ENCODE measurements at places on chromosomes 7 and 10. TPM values are rescaled to one million over a fixed set of nuclear protein-coding genes. Genes with fewer than 3 reads are reported as not detected.

DNA sequence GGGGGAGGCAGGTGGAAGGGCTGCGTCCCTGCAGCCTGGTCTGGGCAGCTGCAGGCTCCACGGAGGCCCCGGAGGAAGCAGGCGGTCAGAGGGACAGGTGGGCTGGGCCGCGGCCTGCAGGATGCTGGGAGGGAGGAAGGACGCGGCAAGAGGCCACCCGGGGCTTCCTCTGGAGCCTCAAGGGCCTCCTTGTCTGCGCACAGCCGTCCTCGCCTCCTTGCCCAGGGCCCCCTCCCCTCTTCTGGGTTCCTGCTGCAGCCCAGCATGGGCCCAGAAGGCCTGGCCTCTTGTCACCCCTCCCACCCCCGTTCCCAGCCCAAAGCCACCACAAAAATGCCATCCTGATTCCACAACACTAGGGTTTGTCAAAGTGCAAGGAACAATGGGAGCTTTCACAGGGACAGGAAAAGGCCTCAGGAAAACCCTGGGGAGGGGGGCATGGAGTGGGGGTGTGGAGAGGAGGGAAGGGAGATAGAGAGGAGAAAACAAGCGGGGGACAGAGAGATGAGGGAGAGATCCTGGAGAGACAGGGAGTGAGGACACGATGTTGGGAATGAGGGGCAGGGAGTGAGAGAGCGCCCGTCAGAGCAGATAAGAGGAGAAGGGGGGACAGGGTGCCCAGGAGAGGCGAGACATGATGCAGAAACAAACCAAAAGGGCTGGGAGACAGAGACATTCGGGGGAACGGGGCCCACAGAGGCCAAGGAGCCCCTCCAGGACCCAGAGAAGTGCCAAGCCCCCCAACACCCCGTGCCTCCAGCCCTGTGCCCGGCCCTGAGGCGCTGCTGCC is 41.8 kb downstream of the ZCCHC24 start:
- DNase-seq: no peak

GRCh38 chr7:145398758-145399157 is 562.9 kb upstream of the TPK1 start:
- DNase-seq: no peak

DNA sequence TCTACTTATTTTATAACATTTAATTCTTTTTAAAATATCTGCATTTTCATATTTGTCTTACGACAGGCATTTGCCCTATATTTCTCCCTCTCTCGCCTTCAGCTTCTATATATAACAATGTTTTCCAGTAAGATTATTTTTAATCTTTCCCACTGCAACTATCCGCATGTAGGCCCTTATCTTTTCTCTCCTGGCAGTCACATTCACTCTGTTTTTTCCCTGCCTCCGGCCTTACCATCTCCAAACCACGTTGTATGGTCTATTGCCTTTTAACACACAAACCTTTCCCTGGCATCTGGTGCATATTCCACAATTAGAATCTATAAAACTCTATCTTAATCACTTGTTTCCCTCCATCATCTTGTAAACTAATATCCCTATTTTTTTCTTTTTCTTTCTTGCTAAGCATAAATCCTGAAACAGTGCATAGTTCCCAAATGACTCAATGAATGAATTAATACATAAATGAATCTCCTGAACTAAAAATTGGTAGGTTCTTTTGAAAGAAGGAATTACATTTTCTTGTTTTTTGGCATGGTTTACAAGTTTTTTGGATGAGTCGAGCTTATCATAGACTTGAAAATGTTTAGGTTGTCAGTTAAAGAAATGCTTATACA is 173.2 kb downstream of the SEMA3A start:
- DNase-seq: no peak

The EBLN1 gene
- not detected for polyA plus RNA-seq

DNA sequence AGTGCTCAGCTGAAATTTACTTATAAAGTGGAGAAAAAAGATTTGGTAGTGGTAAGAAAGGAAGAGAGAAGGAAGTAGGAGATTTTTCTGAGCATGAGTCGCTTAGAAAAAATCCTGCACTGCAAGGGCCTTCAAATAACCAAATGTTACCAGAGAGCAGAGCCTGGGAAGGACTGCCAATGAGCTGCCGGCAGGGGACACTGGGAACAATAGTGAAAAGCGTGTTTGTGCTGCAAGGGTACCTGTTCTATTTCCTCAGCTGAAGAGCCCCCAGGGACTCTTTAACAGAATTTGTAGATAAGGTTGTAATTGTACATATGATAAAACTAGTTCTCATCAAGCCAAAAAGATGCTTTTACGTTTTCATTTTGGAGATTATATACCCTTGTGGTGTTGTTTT is 696.3 kb upstream of the C7orf33 start:
- DNase-seq: no peak

GRCh38 chr7:128427289-128427891 is 17.6 kb upstream of the IMPDH1 start:
- DNase-seq: no peak

- peak; percentile 81 for DNase-seq
Measured at GRCh38 chr10:102408728-102409603, 9.6 kb downstream of the PSD start.

GRCh38 chr10:123472606-123473005 is 193.5 kb upstream of the GPR26 start:
- no peak for DNase-seq

DNA sequence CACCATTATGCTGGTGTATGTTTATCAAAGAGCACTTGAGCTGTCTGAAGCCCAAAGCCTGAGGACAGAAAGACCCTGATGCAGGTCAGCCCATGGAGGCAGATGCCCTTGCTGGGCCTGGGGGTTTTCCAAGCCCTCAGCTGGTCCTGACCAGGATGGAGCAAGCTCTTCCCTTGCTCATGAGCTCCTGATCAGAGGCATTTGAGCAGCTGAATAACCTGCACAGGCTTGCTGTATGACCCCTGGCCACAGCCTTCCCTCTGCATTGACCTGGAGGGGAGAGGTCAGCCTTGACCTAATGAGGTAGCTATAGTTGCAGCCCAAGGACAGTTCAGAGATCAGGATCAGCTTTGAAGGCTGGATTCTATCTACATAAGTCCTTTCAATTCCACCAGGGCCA is 13.0 kb downstream of the AQP1 start:
- no peak for DNase-seq

DNA sequence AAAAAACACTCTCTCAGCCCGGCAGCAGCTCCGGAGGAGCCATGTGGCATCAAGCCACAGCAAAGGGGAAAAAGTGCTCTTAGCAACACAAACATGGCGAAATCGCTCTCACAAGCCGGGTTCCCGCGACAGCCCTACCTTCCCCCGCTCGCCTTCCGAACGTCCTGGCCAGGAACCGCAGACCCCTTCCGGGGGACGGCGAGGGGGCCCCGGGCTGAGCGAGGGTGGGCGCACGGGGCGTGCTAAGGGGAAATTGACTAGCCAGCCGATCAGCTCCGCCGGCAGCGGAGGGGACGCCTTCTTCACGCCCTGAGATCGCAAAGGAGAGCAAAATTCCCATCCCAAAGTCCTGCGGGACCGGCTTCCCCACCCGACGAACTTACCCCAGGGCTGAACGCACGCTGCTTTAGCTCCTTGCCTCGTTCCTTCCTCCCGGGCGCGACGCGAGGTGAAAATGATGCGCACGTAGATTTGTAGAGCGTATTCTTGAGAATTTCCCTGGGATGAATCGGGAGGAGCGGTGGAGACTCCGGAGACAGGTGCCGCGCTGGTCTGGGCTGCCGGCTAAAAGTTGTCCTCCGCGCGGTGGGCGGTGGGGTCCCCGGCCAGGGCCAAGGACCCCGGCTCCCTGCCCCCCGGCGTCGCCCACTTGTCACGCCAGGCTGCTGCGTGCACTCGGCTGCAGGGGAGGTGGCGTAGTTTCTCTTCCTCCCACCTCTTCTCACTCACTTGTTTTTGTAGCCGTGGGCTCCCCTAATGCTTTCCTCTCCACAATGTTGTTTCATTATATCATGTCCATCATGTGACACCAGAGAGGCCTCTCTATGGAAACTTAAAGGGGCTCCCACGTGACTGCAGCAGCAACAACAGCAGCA is 220.1 kb upstream of the MKLN1 start:
- peak; percentile 82 for DNase-seq

- DNase-seq: no peak
Measured at GRCh38 chr10:73650537-73651331, 5.1 kb downstream of the SYNPO2L start.

The MMP21 gene
- not detected for polyA plus RNA-seq

DNA sequence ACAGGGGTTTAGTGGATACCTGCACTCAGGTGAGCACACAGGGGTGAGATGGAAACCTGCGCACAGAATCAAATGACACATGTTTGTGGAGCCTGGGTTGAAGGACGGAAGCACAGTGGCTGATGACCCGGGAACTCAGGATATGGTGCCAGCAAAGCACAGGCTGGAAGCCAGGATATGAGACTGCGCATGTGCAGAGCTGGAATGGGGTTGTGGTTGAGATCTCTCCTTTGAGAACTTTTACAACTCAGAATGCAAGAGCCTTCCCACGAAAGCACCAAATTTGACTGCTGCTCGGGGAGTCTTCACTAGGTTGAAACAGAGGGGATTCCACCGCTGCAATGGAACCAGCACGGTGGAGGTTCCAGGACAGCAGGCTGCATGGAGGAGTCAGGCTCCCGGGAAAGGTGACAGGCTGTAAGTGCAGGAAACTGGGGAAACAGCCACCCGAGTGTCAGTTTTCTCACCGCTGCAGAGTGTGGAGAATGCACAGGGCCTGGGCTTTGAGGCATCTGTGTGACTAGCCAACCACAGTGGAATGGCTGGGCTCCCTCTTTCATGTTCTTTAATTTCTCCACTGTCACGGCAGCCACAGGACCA is 133.4 kb upstream of the TCERG1L start:
- DNase-seq: no peak

The POLR2J3 gene
- polyA plus RNA-seq: 27.7 TPM

The CHAT gene
- not detected for polyA plus RNA-seq

Measured in naive thymus-derived CD8-positive, alpha-beta T cell (primary cell).